ENCODE measurements at places on chromosomes 6 and 20.
A peak's percentile ranks its signal among the peaks of the same experiment; 100 is the strongest.

GRCh38 chr6:7100072-7100752, 7.5 kb upstream of the RREB1 start:
- DNase-seq: no peak

- peak; percentile 54 for DNase-seq
These were observed 44.8 kb upstream of the SLC2A12 start for GRCh38 chr6:134097114-134097707.

DNA sequence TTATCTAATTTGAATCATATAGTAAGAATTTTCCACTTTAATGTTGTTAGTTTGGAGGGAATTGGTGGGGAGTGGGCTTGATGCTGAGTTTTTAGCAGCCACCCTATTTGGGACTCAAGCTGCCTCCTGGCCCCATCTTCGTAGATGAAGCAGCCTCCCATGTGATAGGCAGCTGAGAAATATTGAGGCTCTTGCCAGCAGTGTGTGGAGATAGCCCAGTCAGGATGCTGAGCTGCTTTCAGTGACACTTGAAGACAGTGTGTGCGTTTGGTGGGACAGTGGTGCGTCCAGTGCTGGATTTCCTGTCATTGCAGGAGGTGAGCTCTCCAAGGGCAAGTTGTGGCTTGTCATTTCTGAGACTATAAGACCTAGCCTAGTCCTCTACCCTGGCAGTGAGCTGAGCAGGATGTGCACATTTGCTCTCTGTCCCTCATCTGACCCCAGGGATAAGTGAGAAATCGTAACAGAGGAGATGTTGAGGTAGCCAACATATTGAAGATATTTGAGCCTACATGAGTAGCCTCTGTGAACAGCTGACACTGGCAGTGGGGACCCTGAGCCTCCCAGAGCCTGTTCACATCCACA, 47.9 kb upstream of the RNF8 start:
- DNase-seq: no peak

DNA sequence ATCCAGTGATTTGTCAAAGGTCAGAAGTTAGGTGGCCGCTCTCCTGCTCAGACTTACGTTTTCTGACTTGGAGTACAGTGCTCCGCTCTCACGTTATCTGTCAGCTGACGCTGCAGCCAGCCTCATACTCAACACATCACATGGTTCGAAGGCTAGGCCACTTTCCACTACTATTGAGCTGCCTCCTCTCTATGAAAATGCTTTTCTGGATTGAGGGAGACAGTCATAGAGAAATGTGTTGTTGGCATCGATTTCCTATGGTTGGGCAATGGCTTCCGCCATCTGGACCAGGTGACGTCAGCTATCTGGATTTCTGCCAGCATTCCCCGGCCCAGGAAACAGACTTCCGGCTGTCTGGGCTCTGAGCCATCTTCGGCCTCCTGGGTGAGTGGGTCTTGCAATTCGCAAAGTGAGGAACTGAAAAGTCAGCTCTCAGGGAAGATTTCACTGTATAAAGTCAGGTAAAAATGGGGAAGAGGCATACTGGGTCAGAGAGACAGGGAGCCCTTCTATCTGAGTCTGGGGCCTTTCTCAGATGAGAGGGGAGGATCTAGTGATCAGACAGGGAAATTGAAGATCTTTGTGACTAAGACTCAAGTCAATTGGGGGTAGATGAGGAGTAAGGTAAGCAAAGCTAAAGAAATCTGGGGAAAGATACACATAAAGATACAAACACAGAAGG, 37.5 kb upstream of the IER3 start:
- DNase-seq: no peak

GRCh38 chr6:157244780-157245179, 78.5 kb downstream of the TMEM242 start:
- no peak for DNase-seq

- no peak for DNase-seq
These were observed 723.1 kb upstream of the FLRT3 start for GRCh38 chr20:15060265-15061060.

DNA sequence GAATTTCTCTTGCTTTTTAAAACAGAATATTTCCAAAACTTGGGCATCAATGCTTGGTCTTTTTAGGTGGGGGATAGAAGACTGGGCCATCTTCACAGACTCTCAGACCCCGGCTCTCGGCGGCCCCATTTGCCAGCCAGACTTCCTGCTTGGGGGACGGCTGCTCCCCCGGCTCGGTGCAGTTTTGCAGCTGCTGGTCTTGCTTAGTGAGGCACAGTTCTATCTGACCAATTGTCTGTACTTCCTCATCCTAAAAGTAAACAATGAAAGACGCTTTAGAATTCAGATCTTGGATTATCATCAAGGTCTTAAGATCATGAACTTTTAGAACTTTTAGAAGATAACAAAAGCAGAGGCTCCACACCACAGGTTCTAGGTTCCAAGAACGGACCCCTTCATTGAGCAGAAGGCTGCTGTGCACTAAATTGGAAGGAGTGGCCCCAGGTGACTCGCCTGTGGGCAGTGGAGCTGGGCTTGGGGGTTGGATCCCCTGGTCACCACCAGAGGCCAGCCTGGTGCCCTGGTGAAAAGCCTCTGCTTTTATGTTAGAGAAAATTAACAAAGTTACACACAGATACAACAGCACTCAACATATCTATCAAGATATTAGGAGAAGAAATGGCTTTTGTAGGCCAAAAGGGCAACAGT, 26.7 kb downstream of the RNASET2 start:
- DNase-seq: no peak

GRCh38 chr20:23141450-23142161, 55.5 kb upstream of the CD93 start:
- no peak for DNase-seq

- DNase-seq: no peak
These were observed 10.2 kb downstream of the CASS4 start for GRCh38 chr20:56422076-56422823.

- no peak for DNase-seq
These were observed 31.6 kb upstream of the MRPS10 start for GRCh38 chr6:42249279-42249678.

DNA sequence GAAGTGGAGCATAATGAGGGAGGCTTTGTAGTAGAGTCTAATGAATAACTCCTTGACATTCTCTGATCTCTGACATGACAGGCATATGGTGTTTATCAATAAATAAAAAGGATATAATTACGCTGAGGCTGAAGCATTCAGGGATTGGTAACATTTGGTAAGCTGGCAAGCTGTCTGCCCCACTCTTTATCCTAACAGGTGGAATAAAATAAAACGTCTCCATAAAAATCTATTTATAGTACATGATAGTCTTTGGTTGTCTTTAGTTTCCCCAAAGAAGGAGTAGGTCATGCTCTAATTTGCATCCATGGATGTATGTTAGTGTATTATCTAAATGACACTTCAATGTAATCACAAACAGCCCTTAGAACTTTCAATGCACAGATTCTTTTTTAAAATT, 30.9 kb upstream of the RBM24 start:
- DNase-seq: no peak

DNA sequence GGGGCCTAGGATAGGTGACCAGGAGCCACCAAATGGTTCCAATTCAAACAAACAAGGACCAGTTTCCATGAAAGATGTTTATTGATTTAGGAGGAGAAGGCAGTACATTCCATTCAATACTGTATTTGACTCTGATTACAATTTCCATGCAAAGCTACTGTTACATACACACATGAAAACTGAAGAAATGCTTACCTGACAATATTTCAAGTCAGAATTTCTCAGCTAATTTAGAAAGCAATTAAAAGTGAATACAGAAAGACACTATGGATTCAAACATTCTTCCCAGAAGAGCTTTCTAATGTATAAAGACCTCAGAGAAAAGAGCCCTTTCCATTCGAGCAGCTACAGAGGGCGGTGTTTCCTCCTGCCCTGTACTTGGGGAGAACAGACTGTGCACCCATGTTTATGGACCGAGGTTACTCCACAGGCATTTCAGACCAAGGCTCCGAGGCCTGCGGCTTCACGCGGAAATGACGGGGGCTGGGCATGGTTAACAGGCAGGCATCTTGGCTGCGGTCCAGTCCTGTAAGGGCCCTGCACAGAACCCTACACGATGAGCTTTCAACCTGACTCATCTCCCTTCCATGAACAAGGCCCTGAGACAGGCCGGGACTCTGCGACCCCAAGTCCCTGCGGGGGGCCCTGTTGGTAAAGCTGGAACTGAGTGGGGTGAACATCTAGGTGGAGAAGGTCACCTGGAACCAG, 25.7 kb upstream of the TCFL5 start:
- DNase-seq: no peak

DNA sequence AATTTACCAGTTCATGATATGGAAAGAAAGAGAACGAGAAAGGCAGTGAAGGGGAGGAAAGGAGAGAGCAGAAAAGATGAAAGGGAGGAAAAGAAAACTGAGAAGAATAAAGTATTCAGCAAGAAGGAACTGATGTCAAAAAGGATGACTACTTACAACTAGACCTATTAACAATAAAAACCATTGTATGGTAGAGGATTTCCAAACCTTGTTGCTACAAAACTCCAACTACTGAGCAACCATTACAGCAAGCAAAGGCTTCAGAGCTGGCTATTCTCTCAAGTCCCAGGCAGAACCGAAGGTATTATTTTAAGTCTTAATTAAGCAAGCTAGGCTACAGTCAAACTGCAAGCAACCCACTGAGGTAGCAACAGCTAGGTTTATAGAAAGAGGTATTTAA, 142.2 kb downstream of the BTBD9 start:
- no peak for DNase-seq

DNA sequence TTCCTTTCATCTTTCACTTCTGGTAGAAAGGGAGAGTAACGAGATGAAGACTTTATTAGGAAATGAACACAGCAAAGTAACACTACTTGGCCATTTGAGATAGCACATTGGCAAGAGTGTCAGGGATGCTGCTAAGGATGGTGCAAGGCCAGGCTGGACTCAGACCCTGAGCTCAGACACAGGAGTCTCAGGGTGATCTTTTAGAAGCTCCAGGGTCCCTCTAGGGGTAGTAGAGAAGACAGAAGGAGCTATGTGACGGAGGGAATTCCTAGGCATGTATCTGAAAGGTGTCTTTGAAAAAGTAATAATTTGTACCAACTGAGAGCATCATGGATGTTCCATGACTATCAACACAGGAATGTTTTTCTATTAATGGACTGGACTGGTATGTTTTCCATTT, 436.5 kb downstream of the DHX35 start:
- no peak for DNase-seq

GRCh38 chr20:21509597-21510371, 4.1 kb downstream of the NKX2-2 start:
- DNase-seq: no peak

GRCh38 chr6:27290065-27290849, 21.8 kb downstream of the POM121L2 start:
- no peak for DNase-seq

DNA sequence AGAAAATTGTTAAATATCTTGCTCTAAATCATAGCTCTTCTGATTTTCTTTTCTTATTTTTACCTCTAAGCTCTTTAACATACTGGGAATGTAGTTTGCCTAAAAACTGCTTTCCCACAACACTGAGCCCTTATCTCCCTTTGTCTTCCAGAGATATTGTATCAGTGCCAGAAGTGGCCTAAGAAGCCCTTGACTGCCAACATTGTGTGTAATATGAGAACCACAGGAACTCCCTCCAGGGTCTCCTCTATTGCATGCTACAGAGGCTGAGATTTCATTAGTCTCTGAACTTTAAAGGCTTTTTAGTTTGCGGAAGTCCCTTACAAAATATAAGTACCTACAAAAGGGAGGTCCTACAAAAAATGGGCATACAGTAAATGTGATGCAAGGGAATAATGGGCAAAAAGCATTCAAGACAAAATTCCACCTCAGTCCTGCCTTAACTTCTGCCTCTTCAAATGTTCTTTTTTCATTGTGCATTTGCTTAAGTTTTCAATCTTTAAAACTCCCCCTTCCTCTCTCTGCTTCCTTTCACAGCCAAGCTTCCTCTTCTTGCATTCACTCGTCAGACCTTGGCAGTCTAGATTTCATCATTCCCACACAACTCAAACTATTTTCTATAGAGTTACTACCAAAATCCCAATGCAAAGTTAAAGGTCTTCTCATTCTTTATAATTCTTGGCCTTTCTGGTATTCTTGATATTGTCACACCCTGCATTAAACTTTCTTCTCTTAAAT, 76.5 kb downstream of the ADGRG6 start:
- DNase-seq: no peak

DNA sequence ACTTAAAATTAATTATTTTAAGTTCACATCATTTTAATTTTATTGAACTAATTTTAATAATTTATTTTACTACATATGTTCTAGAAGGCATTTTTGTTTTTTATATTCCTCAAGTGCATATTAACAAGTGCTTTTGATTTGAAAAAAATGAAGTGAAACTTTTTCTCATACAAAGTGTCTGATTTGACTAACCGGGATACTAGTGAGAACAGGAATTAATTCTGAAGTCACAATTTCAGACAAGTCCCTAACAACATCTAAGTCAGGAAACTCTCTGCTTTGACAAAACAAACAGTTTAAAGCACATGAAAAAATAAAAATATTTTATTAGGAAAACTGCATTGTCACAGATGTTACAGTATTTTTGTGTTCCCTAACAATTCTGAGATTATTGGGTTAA, 1166.3 kb upstream of the CITED2 start:
- DNase-seq: no peak

DNA sequence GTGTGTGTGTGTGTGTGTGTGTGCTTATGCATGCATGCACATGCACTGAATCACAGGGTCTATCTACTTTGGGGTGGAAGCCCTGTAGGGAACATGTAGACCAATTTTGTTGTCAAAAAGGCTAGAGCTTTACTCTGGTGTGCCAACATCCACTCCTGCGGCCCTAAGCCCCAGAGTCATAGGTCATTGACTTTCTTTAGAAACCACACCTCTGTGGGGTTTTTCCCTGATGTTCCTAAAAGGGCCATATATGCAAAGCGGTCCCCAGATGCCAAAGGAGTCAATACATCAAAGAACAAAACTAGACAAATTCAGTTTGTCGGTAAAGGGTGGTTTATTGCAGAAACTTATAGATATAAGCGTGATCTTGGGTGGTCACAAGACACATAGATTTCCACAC, 29.8 kb upstream of the SLC2A12 start:
- DNase-seq: no peak

DNA sequence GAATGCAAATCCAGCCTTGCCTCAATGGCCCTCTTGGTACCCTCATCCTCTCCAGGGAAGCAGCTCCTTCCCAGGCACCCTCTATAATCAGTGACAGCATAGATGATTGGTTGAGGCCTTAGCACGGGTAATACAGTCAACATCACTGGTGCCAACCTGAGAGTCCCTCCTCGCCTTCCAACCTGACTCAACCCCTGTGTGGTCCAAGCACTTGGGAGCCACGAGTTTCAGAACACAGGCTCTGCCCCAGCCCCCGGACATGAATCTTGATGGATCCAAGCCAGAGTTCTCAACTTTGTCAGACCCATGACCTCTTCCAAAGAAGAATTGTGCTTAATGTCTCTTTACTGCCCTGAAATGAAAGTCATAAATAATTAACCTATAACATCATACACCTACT, 213.9 kb downstream of the PREX1 start:
- no peak for DNase-seq

- DNase-seq: no peak
These were observed 45.1 kb downstream of the GABRR2 start for GRCh38 chr6:89269981-89270380.
